NCI-H1048 (cell line): ENCODE measurements at places on chromosomes 3 and 15.

DNA sequence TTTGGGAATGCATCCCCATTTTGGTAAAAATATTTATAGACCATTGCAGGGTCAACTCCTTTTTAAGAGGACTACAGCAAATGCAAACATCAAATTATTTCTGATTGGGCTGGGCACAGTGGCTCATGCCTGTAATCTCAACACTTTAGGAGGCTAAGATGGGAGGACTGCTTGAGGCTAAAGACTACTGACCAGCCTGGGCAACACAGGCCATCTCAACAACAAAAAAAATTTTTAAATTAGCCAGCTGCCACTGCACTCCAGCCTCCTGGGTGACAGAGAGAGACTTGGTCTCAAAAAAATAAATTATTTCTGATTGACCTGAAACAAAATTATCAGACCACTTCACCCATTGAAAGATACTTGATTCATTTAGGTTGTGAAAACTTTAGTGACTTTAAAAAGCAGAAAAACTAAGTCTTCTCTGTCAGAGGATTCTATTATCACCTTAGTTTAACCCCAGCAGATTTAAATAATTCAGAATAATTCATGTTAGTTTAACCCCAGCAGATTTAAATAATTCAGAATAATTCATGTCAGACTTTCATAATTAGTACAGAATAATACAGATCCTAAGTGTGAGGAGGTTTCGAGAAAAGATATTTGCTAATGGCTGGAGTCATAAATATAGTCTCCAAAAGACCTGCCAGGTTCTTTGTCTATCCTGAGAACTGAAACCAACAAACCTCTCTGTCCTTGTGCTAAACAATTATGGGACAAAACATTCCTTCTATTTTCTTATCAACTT, 183.6 kb upstream of the STT3B start:
- DNase-seq = no peak

DNA sequence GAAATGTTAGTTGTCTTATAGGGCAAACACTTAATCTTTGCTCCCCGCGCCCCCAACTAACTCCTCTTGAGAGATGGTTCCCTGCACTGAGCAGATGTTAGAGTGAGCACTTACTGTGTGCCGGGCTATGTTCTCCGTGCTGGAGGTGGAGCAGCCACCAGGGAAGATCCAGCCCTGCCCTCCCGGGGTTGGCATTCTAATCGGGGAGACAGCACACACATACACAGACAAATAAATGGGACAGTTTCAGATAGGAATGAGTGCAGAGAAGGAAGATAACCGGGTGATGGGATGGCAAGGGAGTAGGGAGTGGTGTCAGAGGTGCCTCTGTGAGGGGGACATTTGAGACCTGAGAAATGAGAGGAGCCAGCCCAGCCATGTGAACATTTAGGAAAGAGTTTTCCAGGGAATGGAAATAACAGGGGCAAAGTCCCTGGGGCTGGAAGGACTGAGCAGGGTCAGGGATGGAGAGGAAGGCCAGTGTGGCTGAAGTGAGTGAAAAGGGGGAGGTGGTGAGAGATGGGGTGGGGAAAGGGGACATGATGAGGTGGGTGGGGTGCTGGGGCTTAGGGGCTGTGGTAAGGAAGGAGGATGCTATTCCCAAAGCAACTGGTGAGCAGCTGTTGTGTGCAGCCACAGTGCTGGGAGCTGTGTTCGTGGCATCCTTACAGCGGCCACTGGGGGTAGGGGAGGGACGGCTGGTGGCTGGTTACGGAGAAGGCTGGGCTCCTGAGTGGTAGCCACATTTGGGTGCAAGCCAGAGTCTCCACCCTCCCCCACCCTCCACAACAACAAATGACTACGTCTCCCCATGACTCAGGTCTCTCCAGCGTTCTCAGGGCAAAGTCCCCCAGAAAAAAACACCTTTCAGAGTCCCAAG, 15.4 kb upstream of the FGD5 start:
- no peak for DNase-seq

DNA sequence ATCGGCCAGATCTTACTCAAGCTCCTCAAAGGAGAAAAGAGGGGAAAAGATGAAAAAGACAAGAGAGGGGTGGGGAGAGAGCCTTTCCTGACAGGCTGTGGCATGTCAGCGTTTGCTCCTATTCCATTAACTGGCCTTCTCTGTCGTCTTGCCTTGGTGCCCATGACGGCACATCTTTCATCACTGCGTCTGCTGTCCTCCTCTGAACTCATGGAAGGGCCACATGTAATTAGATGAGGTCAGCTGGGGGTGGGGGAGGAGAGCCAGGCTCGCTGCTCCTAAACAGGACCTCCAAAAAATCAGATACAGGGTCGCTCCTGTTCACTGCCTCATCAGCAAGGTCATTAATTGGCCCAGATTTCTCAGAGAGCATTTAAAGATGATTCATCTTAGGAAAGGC, 49.7 kb downstream of the LRTM1 start:
- DNase-seq = no peak

DNA sequence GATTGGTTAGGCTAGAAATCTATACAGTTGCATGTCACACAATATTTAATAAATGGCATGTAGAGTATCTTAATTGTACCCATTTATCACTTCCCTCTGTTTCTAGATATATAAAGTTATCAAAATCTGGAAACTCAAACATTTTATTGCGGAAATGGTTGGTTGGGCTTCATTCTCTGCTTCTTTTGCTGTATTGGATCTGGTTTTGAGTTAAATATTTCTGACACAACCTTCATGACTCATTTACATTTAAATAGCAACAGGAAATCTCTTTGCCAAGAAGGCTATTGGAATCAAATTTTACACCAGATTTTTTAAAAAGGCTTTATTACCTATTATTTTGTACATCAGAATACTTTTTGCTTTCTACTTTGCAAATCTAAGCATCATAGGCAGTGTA, 153.8 kb downstream of the EBLN2 start:
- no peak for DNase-seq

DNA sequence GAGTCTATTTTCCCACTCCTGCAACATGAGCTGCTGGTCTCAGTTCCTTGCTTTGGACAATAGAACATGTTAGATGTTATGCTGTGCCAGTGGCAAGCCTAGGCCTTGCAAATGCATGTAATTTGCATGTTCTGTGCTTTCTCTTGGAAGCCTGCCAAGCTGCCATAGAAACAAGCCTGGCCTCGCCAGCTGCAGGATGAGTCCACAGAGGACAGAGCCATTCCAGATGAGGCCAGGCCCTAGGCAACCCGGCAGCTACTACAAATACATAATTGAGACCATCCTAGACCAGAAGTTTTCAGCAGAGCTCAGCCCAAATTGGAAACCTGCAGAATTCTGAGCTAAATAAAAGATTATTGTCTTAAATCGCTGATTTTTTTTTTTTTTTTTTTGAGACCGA, 39.6 kb downstream of the TRIM69 start:
- peak; percentile 73 for DNase-seq

GRCh38 chr3:141881702-141882101, 5.3 kb downstream of the ATP1B3 start:
- no peak for DNase-seq

- DNase-seq = no peak
Observed at GRCh38 chr15:75590239-75590638, 11.1 kb upstream of the PTPN9 start.

GRCh38 chr15:52668133-52668532, 11.1 kb downstream of the ATOSA start:
- DNase-seq = no peak

DNA sequence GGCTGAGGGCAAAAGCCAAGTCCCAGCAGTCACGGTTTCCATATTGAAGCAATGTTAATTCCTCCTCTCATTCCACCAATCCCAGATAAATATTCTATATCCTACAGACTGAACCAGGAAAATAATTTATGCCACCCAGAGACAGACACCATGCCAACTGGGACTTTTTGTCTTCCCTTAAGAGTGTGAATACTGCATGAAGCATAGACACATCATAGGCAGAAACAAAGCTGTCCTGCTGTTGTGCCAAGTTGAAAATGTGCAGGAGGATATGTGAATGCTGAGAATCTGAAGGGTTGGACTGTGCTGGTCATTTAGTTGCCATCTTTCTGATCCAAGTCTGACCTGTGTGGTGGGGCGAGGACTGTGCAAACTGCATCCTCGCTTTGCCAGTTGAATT, 37.7 kb downstream of the RFTN1 start:
- no peak for DNase-seq

GRCh38 chr15:78050441-78050809, 27.1 kb downstream of the TBC1D2B start:
- no peak for DNase-seq

- no peak for DNase-seq
Observed at GRCh38 chr3:48042071-48042760, 26.0 kb upstream of the MAP4 start.

- no peak for DNase-seq
Observed at GRCh38 chr15:62601777-62602545, 436.9 kb upstream of the C2CD4B start.

DNA sequence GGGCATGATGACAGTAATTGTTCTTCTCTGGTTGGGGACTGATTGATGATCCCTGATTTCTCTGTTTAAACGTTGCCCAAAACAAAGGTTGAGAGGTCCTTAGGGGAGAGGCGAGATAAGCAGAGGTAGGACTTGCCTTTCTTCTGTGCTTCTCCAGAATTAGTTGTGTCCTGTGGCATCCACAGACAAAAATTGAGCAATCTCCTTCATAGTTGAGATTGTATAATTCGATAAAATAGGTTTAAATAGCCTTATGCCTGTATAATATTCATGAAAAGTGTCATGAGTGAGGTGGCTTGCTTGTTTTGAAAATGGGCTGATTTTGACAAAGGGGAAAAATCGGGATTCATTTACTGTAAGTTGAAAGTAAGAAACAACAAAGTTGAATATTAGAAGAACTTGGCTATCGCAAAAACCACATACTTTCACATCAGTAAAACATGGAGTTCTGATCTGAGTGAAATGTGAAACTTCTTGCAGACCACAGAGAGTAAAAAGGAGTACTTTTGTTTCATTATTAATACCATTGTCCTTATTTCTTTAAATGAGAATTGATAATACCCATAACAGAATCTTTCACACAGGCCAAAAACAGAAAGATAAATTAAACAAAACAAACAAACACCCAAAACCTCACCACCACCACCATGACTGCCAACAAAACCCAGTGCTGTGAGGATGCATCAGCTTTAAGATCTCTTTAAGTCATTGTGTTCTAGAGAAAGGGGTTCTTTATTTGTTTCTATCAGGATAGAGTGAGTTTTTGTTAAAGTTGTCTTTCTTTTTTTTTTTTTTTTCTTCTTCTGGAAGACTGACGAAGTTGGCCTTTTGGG, 155.7 kb downstream of the LPP start:
- DNase-seq = no peak

- no peak for DNase-seq
Observed at GRCh38 chr15:63231706-63232105, 42.3 kb downstream of the RAB8B start.

GRCh38 chr3:135084976-135085375, 289.9 kb downstream of the EPHB1 start:
- DNase-seq = no peak

GRCh38 chr3:100412912-100413590, 11.7 kb downstream of the LNP1 start:
- DNase-seq = no peak

DNA sequence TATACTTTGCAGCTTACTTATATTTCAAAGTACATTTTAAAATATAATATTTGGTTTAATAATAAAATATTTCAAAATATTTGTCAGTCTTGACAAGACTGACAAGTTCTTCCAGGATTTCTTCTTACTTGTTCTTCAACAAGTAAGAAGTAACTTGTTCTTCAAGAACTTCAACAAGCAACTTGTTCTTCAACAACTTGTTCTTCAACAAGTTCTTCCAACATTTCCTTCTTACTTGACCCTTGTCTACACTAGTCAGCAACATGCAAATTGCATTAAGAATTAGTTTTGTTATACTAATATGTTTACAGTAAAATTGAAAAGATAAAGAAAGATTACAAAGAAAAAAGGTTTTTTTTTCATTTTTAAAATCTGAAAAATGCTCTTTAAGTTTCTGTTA, 731.7 kb downstream of the NSUN3 start:
- DNase-seq = no peak

- DNase-seq = no peak
Observed at GRCh38 chr3:152266221-152266995, 2.3 kb upstream of the MBNL1 start.

- no peak for DNase-seq
Observed at GRCh38 chr3:42014458-42014920, 52.6 kb upstream of the ULK4 start.

- DNase-seq = no peak
Observed at GRCh38 chr3:125019271-125019670, 36.5 kb downstream of the HEG1 start.
